Stimulated activated CD4-positive, alpha-beta T cell treated with anti-CD3 and anti-CD28 coated beads, Interleukin-2, amount 100 ng/mL, for 48 hours (primary cell): ENCODE measurements at places on chromosomes 1 and 21.

DNA sequence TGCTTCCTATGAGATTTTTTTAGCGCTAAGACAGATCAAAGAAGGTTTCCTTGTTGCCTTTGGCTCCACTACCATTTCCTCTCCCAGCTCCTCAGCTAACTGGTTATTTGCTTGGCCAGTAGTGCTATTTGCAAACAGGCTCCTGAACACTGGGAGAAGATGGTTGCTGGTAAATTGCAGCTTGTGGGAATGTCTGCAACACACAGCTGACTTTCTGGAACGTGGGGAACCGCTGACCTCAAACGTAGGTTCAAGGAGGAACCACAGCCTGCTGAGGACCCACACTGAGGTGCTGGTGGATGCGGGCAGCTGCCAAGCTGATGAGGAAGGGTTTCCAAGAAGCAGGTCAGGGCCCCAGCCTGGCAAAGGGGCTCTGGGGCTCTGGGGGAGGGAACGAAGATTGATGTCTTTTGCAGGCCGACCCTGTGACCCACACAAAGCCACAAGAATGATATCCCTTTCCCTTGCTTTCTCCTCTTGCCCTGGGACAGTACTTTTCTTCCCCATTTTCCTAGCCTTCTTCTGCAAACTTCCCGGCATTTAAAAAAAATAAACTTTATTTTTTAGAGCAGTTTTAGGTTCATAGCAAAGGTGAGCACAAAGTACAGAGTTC lies 24.8 kb downstream of the GNG4 start:
- DNase-seq, result no peak

DNA sequence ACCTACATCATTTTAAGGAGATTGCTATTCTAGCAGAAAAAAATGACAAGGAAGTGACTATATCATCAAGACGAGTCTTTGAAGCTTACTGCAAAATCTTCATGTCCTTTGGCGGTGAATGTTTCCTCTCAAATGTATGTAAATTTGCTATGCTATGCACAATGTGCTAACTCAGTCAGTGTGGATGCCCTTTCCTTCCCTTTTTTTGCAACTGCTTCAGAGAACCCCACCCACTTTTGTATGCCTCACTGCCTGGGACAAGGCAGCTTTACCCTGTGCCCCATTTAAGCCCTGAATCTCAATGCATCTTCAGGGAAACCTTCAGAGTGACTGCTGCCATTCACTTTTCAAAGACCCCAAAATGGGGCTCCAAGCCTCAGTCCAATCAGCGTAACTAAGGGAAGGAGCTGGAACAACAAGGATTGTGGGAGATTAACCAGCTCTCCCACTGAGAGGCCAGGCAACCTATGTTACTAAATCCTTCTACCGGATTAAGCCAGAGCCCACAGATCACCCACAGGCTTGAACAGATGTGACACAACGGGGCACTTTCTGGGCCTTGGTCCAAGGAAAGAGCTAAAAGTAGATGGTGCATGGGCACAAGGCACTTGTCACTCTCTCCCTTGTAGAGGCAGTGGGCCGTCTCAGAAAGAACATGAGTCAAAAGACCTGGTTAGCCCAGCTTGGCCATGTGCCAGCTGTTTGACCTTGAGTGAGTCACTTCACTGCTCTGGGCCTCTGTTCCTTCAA lies 154.4 kb downstream of the PLPP3 start:
- DNase-seq, result no peak

- DNase-seq, result no peak
Observed at GRCh38 chr1:178652506-178653490, 72.2 kb upstream of the RALGPS2 start.

DNA sequence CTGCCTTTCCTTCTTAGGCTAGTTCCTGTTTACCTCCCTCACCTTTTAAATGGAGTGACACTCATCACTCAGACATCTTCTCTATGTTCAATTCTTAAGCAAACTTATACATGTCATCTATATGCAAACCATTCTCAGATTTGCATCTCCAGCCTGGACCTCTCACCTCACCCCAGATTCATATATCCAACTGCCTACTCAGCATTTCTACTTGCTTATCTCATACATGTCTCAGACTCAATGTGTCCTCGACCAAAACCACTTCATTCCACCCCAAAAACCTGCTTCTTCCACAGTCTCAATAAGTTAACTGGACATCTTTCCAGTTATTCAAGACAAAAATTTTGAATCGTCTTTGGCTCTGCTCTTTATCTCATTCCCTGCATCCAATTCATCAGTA lies 62.6 kb downstream of the ERICH3 start:
- no peak for DNase-seq

- DNase-seq, result no peak
Observed at GRCh38 chr1:9371951-9372350, 79.3 kb downstream of the SPSB1 start.

DNA sequence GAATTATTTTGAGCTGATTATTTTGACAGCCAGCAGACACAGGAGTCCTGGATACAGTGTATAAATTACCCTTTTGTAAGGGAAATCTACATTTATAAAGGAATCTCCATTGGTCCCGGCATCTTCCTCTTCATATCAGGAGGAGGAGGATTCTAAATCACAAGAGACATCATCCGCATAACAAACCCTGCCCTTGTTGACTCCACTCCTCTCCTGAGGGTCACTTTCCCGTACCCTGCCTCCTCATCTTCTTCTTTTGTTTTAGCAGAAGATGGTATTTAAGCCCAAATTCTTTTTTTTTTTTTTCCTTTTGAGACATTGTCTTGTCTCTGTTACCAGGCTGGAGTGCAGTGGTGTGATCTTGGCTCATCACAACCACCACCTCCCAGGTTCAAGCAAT lies 14.6 kb upstream of the PKNOX1 start:
- no peak for DNase-seq

GRCh38 chr1:2591581-2592261 lies 5.1 kb downstream of the PRXL2B start:
- DNase-seq, result no peak

- no peak for DNase-seq
Observed at GRCh38 chr21:31395268-31395667, 51.2 kb upstream of the TIAM1 start.

DNA sequence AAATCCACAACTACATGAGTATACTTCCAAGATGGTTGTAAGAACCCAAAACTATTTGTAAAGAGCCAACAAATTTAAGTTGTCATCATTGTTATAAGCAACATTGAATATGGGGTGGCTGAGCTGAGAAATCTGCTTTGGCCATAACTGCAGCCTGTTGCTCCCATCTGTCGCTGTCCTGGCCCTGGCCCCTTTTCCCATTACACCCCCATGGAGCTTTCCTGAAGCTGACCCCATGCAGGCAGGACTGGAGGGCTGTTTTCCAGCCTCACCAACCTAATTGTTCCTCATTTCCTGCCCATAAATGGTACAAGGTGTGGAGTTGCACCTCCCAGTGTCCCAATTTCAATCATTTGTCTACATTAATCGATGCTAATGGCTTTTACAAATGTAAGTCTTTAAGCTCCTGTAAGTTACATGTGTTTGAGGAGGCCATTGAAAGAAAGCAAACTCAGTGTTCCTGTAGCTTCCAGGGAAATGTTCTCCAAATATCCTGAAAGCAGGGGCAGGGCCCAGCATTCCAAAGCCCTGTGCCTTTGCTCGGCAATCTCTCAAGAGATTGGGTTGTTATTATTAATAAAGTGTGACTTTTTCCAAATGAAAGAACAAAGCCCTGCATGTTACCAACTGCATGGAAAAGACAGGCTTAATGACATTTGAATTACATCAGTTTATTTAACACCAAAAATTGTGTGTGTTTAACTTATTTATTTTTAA lies 545.9 kb downstream of the PLPP3 start:
- DNase-seq, result no peak

GRCh38 chr1:55054396-55054795 lies 15.0 kb downstream of the PCSK9 start:
- DNase-seq, result no peak

DNA sequence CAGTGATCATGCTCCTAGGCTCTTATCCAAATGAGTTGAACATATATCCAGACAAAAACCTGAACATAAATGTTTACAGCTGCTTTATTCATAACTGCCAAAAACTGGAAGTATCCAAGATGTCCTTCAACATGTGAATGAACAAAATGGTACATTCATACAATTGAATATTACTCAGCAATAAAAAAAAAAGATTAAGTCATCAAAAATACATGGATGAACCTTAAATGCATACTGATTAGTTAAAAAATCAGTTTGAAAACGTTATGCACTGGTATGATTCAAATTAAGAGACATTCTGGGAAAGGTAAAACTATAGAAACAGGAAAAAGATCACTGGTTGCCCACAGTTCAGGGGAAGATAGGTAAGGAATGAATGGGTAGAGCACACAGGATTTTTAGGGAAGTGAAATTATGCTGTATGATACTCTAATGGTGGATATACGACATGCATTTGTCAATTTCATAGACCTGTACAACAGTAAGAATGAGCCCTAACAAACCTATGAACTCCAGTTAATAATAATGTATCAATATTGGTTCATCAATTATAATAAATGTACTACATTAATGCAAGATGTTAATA lies 3.1 kb downstream of the LRRC40 start:
- no peak for DNase-seq

DNA sequence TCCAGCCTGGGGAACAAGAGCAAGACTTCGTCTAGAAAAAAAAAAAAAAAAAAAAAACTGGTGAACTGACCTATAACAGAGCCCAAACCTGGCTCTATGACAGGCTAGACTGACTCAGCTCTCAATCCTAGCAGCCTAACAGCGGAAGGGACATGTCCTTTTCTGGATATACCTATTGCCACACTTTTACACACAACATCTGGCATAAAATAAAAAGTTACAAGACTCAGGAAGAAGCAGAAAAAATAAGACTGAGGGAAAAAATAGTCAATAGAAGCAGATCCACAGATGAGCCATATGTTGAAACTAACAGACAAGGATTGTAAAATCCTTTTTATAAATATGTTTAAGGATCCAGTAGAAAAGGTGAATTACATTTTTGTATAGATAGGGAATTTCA lies 57.5 kb upstream of the IPO9 start:
- DNase-seq, result no peak

DNA sequence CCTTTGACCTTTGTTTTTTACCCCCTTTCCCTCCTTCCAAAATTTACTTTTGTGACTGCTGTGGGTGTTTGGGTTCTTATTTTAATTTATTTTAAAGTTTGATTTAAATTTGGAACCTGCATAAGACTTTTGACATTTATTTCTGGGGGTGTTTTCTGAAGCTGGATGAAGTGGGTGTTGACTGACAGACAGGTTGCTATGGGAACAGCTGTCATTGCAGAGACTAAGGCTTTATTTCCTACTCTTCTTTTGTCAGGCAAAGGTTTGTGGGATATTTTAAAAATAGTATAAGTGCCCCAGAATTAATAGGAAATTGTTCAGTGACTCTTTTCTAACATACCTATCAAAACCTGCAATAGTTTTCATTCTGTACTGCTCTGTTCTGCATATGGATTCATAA lies 290.8 kb upstream of the ESRRG start:
- DNase-seq, result no peak

GRCh38 chr21:25467896-25468295 lies 139.4 kb downstream of the MRPL39 start:
- DNase-seq, result no peak

DNA sequence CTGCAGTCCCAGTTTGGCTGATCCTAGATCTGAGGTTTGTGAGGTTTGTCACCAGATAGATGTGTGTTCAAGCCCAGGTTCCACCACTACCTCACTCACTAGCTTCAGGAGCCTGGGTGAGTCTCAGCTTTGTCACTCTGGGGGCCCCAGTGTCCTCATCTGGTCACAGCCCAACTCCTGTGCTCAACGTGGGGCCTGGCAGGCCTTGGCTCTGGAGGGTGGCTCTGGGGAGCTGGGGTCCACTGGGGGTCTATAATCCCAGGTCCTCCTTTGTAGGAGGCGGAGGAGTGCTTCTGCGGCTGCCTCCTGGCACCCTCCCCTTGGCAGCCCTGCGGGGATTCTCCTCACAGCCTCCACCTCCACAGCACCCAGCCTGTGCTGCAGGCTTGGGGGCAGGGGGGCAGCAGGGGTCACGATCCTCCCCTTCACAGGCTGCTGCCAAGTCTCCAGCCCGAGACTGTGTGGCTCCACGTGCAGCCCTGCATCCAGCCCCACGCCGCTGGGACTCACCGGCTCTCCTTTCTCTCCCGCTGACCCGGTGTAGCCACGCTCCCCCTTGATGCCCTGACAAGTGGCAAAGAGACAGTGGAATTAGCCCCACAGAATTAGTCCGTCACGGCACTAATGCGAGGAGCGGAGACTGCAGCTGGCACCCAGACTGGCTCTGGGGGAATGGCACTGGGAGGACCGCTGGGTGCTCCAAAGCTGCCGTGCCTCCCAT lies 22.5 kb upstream of the PEF1 start:
- no peak for DNase-seq

DNA sequence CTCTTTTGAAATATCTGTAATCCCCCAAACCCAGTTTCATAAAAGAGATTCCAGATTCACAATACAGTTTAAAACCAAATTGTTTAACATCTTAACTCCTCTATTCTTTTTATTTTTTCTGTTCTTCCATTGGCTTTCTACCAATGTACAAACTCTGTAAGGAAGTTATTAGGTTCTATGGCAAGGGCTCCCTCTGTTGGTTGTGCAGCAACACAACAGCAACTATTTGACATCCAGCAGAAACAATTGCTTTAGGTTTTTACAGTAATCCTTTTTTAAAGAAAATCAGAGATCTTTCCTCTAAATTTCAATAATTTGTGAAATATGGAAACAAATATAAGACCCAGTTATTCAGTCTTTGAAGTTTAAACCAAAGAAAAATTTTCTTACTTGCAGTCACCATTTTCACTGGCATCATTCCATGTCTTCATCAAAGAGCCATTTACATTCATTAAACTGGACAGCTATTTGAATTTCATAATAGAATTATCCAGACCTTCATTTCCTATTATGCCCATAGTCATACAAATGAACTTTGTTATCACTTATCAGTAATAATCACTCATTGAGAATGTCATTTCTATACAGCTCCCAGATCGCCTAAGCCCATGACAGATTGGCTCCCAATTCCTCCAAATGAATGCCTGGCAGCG lies 46.5 kb upstream of the RNF11 start:
- DNase-seq, result peak; percentile 40

DNA sequence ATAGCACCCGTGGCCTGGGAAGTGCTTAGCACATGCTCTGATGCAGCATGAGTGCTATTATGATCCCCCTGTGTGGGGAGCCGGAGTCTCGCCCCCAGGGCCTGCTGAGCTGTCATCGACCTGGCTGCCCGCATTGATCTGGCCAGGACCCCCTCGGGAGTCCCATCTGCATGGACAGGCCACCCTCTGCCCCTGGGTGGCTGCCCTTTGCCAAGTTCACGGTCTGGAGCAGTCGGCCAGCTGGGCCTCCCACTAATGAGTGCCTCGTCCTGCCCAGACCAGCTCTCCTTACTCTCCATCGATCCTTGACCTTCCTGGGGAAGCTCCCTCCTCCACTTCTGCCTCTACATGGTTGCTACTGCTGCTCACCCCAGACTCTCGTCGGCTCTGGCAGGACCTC lies 121.8 kb upstream of the RUNX3 start:
- no peak for DNase-seq

GRCh38 chr1:41041614-41042270 lies 20.2 kb upstream of the SLFNL1 start:
- no peak for DNase-seq

DNA sequence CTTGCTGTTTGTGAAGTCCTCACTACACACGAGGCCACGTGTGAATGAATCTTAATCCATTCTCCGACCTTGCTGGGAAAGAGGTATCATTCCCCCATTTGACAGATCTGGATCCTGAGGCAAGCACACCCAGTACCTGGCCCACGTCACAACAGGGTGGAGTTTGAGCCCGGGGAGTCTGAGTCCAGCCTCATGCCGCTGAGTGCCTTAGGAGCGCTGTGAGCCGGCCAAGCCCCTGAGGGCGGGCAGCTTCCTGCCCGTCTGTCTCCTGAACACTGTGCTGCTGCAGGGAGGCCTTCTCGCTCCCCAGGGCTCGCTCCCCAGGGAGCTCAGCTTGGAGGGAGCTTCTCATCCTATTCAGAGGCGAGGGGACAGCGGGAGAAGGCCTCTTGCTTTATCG lies 29.7 kb downstream of the SLC45A1 start:
- no peak for DNase-seq
